Activated CD4-positive, alpha-beta T cell treated with anti-CD3 and anti-CD28 coated beads, Interleukin-2, amount 50 U/mL, for 16 hours (primary cell): ENCODE measurements at places on chromosomes 2 and 18.

GRCh38 chr2:102014041-102014345 lies 22.2 kb downstream of the IL1R2 start:
- no peak for DNase-seq

DNA sequence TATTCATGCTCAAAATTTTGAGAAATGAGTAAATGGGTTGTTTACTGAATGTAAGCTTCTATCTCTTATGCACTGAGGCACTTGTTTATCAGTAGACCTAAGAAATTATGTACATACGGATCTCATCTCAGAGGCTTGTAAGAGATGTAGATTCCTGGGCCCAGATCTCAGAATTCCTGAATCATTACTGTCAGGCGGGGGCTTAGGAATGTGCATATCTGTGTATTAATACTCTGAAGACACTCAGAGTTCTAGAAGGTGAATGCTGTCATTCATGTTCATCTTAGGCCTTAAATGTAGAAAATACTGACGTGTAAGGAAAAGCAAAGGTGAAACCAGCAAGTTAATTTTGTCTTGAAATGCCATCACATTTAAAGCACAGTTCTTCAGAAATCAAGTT lies 169.6 kb downstream of the FMNL2 start:
- DNase-seq: no peak

GRCh38 chr2:16416651-16417050 lies 249.0 kb downstream of the CYRIA start:
- DNase-seq: no peak

GRCh38 chr18:35174093-35174731 lies 66.6 kb upstream of the ZNF397 start:
- DNase-seq: no peak

GRCh38 chr2:181190711-181191110 lies 210.3 kb downstream of the UBE2E3 start:
- no peak for DNase-seq

DNA sequence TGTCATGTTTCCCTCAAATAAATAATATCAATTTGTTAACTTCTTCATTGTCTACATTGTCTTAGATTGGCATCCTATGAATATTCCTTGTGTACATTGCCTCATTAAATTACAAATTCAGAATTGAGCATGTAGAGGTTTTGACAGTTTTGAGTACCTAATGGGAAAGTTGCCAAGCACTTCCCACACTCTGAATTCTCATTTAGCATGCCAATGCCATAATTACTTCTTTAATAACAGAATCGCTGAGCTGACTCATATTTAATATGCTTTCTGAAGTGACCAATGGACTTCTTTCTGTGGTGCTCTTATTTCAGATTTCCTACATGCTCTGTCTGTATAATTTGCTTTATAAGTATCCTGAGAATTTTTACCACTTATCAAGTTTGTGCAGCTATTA lies 114.4 kb upstream of the NOL4 start:
- DNase-seq: no peak

- DNase-seq: no peak
Observed at GRCh38 chr2:159146996-159147666, 139.4 kb downstream of the WDSUB1 start.

DNA sequence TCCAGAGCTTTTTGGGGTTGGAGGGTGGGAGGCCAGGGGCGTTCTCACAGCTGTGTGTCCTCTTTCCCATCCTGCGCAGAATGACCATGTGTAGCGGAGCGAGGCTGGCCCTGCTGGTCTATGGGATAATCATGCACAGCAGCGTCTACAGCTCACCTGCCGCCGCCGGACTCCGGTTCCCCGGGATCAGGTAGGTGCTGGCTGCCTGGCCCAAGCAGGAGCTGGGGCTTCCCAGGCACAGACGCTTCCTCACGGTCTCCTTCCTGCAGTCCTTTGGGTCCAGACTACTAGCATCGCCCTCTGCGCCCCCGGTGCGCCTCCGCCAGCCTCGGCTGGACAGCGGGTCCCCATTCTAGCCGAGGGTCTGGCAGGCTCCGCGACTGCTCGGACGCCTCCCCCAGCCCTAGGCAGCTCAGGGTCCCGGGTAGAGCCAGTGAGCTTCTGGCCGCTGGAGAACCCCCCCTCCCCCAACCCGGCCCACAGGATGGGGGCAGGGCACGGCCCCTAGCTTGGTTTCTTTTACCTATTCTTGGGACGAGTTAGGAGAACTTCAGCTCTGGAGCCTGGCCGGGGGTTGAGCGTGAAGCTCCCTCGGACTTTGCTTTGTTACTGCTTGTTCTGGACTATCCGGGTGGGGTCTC lies 756 bp downstream of the ADCYAP1 start:
- no peak for DNase-seq

GRCh38 chr2:145744541-145745386 lies 1224.8 kb upstream of the ZEB2 start:
- peak; percentile 83 for DNase-seq

DNA sequence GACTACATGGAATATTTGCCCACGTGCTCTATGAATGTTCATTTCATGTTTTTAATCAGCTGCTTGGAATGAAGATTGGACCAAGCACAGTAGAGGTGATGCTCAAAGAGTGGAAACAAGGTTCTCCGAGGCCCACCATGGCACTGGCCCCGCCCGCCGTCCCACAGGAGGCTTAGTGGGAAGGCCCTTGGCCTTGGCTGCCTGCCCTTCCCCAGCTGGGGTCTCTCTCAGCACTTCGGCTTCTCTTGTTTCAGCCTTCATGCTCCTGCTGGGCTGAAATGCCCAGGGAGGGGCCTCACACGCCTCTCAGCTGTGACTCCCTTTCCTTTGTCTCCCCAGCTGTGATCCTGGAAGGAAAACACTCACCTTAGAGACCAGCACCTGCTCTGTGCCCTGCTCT lies 833.2 kb downstream of the GALR1 start:
- no peak for DNase-seq

- DNase-seq: no peak
Observed at GRCh38 chr2:19611491-19612332, 253.3 kb upstream of the OSR1 start.
